ENCODE measurements at places on chromosomes 12 and 14. TPM values are rescaled to one million over a fixed set of nuclear protein-coding genes. Genes with fewer than 3 reads are reported as not detected.

CACNA2D4 gene
- total RNA-seq, result 20.8 TPM

DNA sequence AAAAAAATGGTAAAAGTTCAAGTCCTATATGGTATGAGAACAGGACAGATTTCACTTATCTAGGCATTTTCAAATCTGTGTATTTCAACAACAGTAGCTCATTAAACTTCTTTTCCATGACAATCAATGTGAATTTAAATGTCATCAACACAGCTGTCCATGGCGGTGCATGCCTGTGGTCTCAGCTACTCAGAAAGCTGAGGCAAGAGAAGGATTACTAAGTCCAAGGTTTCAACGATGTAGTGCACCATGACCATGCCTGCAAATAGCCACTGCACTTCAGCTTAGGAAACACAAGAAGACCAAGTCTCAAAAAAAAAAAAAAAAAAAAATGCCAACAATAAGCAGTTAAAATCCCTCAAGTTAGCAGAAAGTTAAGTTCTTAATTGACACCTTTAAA, 214.6 kb downstream of the C12orf50 start:
- H3K27ac ChIP-seq, result no peak overlapping the region
- H3K4me1 ChIP-seq, result no peaks in the 10 kb centered on the region
- DNase-seq, result no peak

LETMD1 gene
- total RNA-seq, result 93.9 TPM

GRCh38 chr12:64687816-64688215, 71.4 kb downstream of the GNS start:
- H3K27me3 ChIP-seq, result no peaks in the 10 kb centered on the region
- no peak overlapping the region for H3K4me3 ChIP-seq
- DNase-seq, result no peak
- H3K36me3 ChIP-seq, result peaks cover 72% of the 10 kb centered on the region
- H3K4me1 ChIP-seq, result peaks cover 74% of the 10 kb centered on the region

- no peak overlapping the region for H3K4me3 ChIP-seq
- no peaks in the 10 kb centered on the region for H3K4me1 ChIP-seq
- DNase-seq, result no peak
- H3K36me3 ChIP-seq, result no peaks in the 10 kb centered on the region
- no peaks in the 10 kb centered on the region for H3K27me3 ChIP-seq
Measured at GRCh38 chr12:1933342-1934051, 15.0 kb upstream of the CACNA2D4 start.

GRCh38 chr12:23133471-23133870, 508.5 kb downstream of the ETNK1 start:
- no peak overlapping the region for H3K27ac ChIP-seq
- no peaks in the 10 kb centered on the region for H3K27me3 ChIP-seq
- no peaks in the 10 kb centered on the region for H3K36me3 ChIP-seq

DNA sequence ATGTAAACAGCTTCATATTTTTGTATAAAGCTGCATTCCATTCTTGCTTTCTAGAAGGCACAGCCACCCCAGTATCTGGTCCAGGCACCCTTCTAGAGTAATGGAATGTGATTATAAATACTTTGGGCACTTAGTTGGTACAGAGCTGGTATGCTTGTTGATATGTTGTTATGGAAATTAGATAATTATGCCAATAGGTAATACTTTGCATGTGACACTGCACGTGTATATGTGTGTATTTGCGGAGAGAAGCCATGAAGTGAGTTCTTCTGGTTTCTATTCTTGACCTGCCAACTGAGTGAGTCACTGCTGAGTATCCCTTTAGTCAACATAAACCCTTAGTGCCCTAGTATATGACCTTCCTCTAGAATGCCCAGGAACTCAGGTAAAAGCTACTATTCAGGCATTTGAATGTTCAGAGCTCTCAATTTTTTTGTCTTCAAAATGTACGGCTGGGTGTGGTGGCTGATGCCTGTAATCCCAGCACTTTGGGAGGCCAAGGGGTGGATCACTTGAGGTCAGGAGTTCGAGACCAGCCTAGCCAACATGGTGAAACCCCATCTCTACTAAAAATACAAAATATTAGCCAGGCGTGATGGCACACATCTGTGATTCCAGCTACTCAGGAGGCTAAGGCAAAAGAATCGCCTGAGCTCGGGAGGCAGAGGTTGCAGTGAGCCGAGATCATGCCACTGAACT, 6.2 kb upstream of the TCP11L2 start:
- no peak overlapping the region for H3K27ac ChIP-seq
- peaks cover 12% of the 10 kb centered on the region for H3K4me1 ChIP-seq
- DNase-seq, result no peak
- H3K4me3 ChIP-seq, result no peak overlapping the region

DNA sequence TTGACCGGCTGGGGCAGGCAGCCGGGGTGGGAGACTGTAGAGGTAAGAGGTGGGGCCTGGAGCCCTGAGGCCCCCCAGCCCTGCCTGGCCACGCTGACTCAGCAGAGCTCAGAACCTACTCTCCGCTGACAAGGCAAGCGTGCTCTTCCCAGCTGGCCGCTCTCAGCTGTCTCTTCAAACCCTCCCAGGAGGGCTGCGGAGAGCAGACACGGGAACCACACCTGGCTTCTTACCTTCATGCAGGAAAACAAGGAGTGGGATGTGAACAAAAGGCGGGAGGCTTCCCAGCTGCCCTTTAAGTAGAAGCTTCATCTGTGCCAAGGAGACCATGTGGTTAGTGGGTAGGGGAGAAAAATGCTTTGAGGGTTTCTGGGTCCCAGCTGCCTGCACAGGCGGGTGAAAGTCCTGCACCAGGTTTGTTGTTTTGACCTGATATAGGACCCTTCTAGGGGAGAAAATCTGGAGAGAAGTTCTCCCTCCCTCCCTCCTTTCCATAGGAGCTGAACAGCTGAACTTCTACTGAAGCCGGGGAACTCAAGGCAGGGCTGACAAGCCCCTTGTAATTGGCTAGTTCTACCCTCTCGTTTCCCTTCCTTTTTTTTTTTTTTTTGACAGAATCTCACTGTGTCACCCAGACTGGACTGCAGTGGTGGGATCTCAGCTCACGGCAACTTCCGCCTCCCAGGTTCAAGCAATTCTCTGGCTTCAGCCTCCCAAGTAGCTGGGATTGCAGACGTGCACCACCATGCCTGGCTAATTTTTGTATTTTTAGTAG, 12.8 kb upstream of the TESC start:
- no peak overlapping the region for H3K4me3 ChIP-seq
- no peak overlapping the region for H3K27ac ChIP-seq
- no peak for DNase-seq
- no peaks in the 10 kb centered on the region for H3K4me1 ChIP-seq

DNA sequence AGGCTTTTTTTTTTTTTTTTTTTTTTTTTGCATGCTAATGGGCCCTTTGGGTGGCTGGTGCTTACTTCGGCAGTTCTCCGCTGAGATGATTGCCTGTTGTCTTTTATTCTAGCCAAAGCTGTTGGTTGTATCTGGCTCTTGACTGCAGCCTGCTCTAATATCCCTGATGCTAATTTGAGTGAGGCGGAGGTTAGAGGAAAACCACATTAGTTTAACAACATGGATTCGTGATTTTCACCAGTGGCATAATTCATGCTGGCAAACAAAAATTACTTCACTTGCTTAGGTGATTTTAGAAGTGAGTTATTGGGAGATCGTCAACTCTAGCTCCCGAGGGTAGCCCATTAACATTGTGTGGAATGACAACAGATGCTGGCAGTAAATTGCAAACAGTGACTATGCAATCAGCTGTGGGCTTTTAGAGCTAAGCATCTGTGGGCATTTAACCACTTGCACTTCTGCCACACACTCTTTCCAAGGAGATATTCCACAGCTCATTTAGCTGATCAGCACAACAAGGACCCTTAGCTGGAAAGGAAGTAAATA, 97.6 kb upstream of the ZDHHC17 start:
- no peak for DNase-seq
- no peaks in the 10 kb centered on the region for H3K36me3 ChIP-seq
- peaks cover 7% of the 10 kb centered on the region for H3K4me1 ChIP-seq
- H3K27me3 ChIP-seq, result peaks cover 14% of the 10 kb centered on the region
- H3K27ac ChIP-seq, result no peak overlapping the region

TGM1 gene
- total RNA-seq, result 4.4 TPM

DNA sequence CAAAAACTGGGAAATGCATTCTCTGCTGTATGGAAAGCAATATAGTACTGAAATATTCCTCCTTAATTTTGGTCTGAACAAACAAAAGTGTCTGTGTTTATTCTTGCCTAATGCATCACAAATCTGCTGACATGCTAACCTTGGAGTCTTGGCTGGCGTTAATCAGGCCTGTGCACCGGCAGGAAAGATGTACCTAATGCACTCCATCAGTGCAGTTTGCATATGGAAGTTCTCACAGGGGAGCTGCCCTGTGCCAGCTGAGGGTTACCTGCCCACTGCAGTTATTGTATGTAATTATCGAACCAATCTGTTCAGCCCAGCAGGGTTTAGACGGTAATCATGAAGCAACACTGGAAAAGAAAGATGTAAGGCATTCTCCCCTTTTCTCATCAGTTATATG, 76.9 kb downstream of the VRK1 start:
- no peak for DNase-seq
- H3K27ac ChIP-seq, result no peak overlapping the region
- peaks cover 19% of the 10 kb centered on the region for H3K36me3 ChIP-seq
- H3K4me1 ChIP-seq, result no peaks in the 10 kb centered on the region

- DNase-seq, result no peak
- no peak overlapping the region for H3K4me3 ChIP-seq
- peaks cover 8% of the 10 kb centered on the region for H3K36me3 ChIP-seq
- peaks cover 23% of the 10 kb centered on the region for H3K4me1 ChIP-seq
Measured at GRCh38 chr14:89750281-89750755, 204.2 kb downstream of the EFCAB11 start.

IRAK4 gene
- 44.3 TPM for total RNA-seq

GRCh38 chr14:52303236-52303635, 10.9 kb upstream of the PTGER2 start:
- DNase-seq, result no peak
- H3K4me3 ChIP-seq, result no peak overlapping the region
- peaks cover 33% of the 10 kb centered on the region for H3K36me3 ChIP-seq
- H3K27me3 ChIP-seq, result peaks cover 12% of the 10 kb centered on the region
- H3K27ac ChIP-seq, result no peak overlapping the region
- H3K4me1 ChIP-seq, result peaks cover 49% of the 10 kb centered on the region
